ENCODE measurements at places on chromosomes 1 and 21. TPM values are rescaled to one million over a fixed set of nuclear protein-coding genes. Genes with fewer than 3 reads are reported as not detected.

CHRM3 gene
- not detected for total RNA-seq

ILF2 gene
- total RNA-seq, result 366 TPM

LCE1C gene
- total RNA-seq, result not detected

IRF6 gene
- total RNA-seq, result 0.17 TPM

OR6N1 gene
- total RNA-seq, result not detected

UBL4B gene
- not detected for total RNA-seq

RUNX3 gene
- 133 TPM for total RNA-seq

PCBP3 gene
- 8.2 TPM for total RNA-seq

SEC22B gene
- 22.3 TPM for total RNA-seq

ADAM30 gene
- total RNA-seq, result not detected

DNA sequence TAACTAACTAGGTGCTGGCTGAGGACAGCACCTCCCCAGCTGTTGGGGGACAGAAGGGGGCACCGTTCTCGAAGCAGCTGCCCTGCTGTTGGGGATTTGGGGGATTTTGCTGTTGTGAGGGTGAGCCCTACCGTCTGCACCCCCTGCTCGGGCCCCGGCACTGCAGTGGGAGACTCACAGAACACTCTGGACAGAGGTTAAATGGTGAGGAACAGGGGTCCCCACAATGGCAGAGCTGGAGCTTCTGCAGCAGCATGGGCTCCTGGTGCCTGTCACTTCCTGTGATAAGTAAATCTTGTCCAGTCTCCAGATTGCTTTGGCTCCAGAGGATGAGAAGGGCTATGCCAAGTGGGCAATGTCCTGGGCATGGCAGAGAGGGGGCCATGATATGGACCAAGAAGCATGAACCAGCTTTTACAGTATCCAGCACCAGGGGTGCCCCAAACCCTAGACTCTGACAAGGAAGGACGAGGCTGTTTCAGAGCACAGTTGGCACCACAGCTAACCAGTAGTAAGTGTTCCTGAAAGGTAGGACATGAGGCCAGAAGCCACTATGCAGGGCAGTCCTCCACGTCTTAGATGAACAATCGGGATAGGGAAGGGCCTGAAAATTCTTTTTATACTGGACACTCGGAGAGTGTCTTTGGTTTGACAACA is 365.1 kb upstream of the VAMP3 start:
- H3K4me1 ChIP-seq, result no peaks in the 10 kb centered on the region
- H3K27ac ChIP-seq, result no peak overlapping the region
- no peaks in the 10 kb centered on the region for H3K27me3 ChIP-seq

DNA sequence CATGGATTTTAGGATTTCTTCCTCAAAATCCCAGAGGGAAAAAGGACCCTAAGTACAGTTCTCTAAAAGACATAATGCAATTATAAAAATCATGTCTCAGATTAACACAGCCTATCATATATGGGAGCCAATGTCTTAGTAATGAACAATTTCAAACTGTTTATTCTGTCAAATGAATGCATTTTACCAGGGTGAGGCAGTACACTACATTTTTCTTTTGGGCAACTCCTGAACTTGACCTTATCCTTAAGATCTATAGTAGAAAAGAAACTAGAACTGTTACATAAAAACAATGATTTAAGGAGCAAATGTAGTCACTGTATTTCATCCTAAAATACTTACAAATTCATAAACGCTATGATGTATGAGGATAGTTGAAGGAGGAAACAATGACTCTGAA is 226.3 kb upstream of the B3GALT2 start:
- peaks cover 23% of the 10 kb centered on the region for H3K36me3 ChIP-seq
- peaks cover 3% of the 10 kb centered on the region for H3K27me3 ChIP-seq
- peaks cover 61% of the 10 kb centered on the region for H3K4me1 ChIP-seq
- no peak for DNase-seq
- H3K4me3 ChIP-seq, result no peak overlapping the region
- H3K27ac ChIP-seq, result peak overlapping the region; percentile 59

DNA sequence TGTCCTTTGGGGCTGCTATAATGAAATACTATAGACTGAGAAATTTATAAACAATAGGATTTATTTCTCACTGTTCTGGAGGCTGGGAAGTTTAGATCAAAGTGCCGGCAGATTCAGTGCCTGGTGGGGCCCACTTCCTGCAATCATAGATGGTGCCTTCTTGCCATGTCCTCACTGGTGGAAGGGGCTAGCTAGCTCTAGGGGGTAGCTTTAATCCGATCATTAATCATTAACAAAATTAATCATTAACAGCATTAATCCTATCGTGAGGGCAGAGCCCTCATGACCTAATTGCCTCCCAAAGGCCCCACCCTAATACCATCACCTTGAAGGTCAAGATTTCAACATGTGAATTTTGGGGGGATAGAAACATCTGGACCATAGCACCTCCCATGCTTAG is 124.3 kb downstream of the TRABD2B start:
- no peak overlapping the region for H3K4me3 ChIP-seq
- no peaks in the 10 kb centered on the region for H3K4me1 ChIP-seq
- H3K27ac ChIP-seq, result no peak overlapping the region
- H3K27me3 ChIP-seq, result peaks cover 2% of the 10 kb centered on the region

DNA sequence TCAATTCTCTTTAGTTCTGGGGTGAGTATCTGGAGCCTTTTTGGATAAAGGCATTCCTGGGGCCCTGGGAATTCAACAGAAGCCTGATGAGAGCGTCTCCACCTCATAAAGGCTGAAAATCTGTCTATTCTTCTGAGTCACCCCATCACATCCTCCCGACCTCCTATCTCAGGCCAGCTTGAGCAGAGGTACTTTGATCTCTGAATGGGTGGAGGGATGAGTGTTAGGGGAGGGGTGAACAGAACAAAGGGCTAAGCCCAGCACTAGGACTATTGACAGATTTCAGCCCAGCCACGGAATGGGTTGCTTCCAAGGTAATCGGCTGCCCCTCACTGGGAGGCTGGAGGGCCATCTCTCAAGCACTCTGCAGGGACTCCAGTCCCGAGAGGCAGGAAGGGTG is 2.5 kb upstream of the MYBPH start:
- H3K4me3 ChIP-seq, result no peak overlapping the region
- no peak for DNase-seq
- no peaks in the 10 kb centered on the region for H3K4me1 ChIP-seq
- H3K27me3 ChIP-seq, result peaks cover 2% of the 10 kb centered on the region
- no peaks in the 10 kb centered on the region for H3K36me3 ChIP-seq

DNA sequence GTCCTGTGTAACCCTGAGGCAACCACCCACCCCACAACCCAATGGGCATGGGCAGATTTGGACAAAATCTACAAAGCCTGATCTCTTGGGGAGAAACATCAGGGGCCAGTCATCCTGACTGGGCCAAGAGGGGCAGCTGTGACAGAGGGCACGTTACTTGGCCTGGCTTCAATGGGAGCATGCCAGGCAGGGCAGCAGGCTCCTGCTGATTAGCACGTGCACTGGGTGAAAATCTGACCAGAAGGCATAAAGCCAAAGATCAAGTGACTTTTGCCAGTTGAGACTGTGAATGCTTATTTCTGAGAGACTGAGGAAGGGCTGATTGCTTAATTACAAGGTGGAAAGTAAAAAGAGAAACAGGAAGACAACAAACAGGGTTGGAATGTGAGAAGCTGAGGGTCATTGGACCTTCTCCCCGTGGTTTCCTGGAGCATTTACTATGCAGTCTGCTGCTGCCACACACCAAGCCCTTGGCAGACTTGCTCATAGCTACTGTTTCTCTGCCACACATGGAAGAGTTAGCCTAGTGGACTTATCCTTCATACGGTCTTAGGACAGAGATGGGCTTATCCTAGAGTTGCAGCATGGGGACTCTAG is 39.8 kb upstream of the TNR start:
- no peak overlapping the region for H3K4me3 ChIP-seq
- DNase-seq, result no peak
- no peaks in the 10 kb centered on the region for H3K36me3 ChIP-seq

GRCh38 chr1:53111073-53111556 is 31.3 kb downstream of the SLC1A7 start:
- no peak overlapping the region for H3K27ac ChIP-seq
- H3K36me3 ChIP-seq, result no peaks in the 10 kb centered on the region
- no peak for DNase-seq
- peaks cover 4% of the 10 kb centered on the region for H3K27me3 ChIP-seq

- H3K36me3 ChIP-seq, result no peaks in the 10 kb centered on the region
- DNase-seq, result peak; percentile 8
- no peak within 1 kb of the TSS for H3K27ac ChIP-seq
- peak within 1 kb of the TSS; percentile 63 for H3K4me3 ChIP-seq
- peaks cover 27% of the 10 kb centered on the region for H3K27me3 ChIP-seq
Observed at GRCh38 chr1:247415423-247416361, at the start of gene NLRP3. Gene NLRP3, plus strand, starts transcription at chr1:247416173. Its CDS starts 2,628 bp downstream, at chr1:247418801.

DNA sequence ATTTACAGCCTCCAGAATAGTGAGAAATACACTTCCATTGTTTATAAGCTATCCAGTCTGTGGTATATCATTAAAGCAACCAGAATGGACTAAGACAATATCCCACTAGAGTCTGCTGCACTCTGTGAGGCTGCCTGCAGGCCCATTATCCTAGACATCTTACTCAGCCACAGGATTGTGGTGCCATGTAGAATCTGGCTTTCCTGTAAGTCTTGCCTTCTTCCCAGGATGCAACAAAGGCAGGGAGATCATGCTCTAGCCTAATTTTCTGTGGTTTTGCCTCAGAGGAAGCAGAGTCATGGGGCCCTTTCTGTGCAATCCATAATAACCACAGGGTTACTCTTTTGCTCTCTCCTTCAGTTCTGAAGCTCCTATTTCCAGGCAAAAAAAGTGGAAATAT is 299.1 kb upstream of the DEPDC1 start:
- H3K27ac ChIP-seq, result no peak overlapping the region
- no peak overlapping the region for H3K4me3 ChIP-seq
- H3K36me3 ChIP-seq, result no peaks in the 10 kb centered on the region

- DNase-seq, result no peak
- H3K36me3 ChIP-seq, result peaks cover 15% of the 10 kb centered on the region
- H3K27ac ChIP-seq, result peak overlapping the region; percentile 83
- H3K4me1 ChIP-seq, result peaks cover 44% of the 10 kb centered on the region
Observed at GRCh38 chr1:25989440-25990234, 8.2 kb downstream of the PAFAH2 start.

GRCh38 chr1:40847023-40847745 is 15.0 kb downstream of the CITED4 start:
- no peak overlapping the region for H3K27ac ChIP-seq
- H3K4me1 ChIP-seq, result peaks cover 43% of the 10 kb centered on the region

GRCh38 chr21:15514073-15514946 is 215.5 kb upstream of the USP25 start:
- DNase-seq, result peak; percentile 57
- H3K36me3 ChIP-seq, result no peaks in the 10 kb centered on the region
- H3K4me1 ChIP-seq, result peaks cover 21% of the 10 kb centered on the region

GRCh38 chr1:209873067-209873799 is 45.5 kb downstream of the UTP25 start:
- H3K27ac ChIP-seq, result no peak overlapping the region
- H3K4me1 ChIP-seq, result no peaks in the 10 kb centered on the region
- H3K27me3 ChIP-seq, result peaks cover 33% of the 10 kb centered on the region
- no peak overlapping the region for H3K4me3 ChIP-seq

GRCh38 chr21:43203591-43203990 is 34.8 kb downstream of the CRYAA start:
- H3K27ac ChIP-seq, result no peak overlapping the region
- H3K36me3 ChIP-seq, result no peaks in the 10 kb centered on the region
- peaks cover 5% of the 10 kb centered on the region for H3K27me3 ChIP-seq
- no peak overlapping the region for H3K4me3 ChIP-seq
- DNase-seq, result no peak

DNA sequence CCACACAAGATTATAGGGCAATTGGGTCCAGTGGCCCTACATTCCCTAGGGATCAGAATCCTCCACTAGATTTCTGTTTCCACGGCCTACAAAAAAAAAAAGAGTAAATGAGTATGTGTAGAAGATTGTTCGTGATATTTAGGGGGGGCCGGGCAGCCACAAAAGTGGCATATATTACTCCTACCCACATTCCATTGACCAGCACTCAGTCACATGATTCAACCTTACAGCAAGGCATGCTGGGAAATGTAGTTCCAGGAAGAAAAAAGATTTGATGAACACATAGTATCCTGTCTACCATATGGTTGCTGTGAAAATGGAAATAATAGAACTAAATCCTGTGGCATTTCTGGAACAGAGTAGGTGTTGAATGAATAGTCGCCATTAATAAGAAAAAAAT is 43.4 kb upstream of the GJB5 start:
- no peak for DNase-seq
- H3K4me3 ChIP-seq, result no peak overlapping the region
- no peaks in the 10 kb centered on the region for H3K36me3 ChIP-seq
- H3K27ac ChIP-seq, result no peak overlapping the region
- peaks cover 2% of the 10 kb centered on the region for H3K27me3 ChIP-seq

- no peak overlapping the region for H3K4me3 ChIP-seq
- no peaks in the 10 kb centered on the region for H3K4me1 ChIP-seq
- H3K27ac ChIP-seq, result no peak overlapping the region
Observed at GRCh38 chr1:247435030-247435758, 19.2 kb downstream of the NLRP3 start.

DNA sequence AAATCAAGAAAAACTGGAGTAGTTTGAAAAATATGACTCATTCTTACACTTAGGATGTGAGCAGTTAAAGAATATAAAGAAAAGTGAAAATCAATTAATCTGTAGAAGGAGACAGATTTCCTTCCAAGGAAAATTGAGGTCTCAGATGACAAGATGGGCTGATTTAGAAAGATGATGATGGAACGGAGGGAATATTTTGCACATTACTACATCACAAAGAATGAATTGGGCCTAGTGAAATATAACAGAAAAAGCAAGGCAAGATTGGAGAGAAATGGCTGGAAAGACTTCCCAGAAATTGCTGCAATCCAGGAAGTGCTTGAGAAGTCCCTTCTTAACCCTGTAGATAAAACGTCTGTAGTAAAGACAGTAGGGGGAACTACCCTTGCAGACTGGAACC is 169.1 kb upstream of the SYT6 start:
- no peaks in the 10 kb centered on the region for H3K4me1 ChIP-seq
- peaks cover 5% of the 10 kb centered on the region for H3K27me3 ChIP-seq
- no peak overlapping the region for H3K4me3 ChIP-seq
- H3K36me3 ChIP-seq, result no peaks in the 10 kb centered on the region

GRCh38 chr21:37580666-37581065 is 214.1 kb downstream of the DYRK1A start:
- peaks cover 7% of the 10 kb centered on the region for H3K27me3 ChIP-seq
- H3K4me1 ChIP-seq, result no peaks in the 10 kb centered on the region
- no peaks in the 10 kb centered on the region for H3K36me3 ChIP-seq

GRCh38 chr1:204139952-204140351 is 11.9 kb downstream of the ETNK2 start:
- H3K27ac ChIP-seq, result no peak overlapping the region
- H3K36me3 ChIP-seq, result no peaks in the 10 kb centered on the region
- no peaks in the 10 kb centered on the region for H3K4me1 ChIP-seq
- H3K4me3 ChIP-seq, result no peak overlapping the region
- DNase-seq, result no peak
- peaks cover 8% of the 10 kb centered on the region for H3K27me3 ChIP-seq

DNA sequence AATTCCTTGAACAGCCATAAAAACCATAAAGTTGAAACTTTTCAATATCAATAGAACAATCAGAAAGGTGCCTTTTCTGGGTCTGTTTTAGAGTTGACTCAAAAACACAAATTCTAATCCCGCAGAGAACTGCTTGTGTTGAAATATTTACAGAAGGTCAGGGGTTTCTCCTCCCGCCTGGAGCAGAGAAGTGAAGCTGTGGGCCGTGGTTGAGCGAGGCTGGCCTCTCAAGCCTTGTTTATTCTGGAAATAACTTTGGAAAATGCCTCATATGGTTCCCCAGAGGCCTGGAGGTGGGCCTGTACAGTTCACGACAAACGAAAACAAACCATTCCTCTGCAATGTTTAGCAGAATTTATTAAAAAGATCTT is 90.8 kb upstream of the ERRFI1 start:
- no peaks in the 10 kb centered on the region for H3K36me3 ChIP-seq
- H3K4me1 ChIP-seq, result peaks cover 16% of the 10 kb centered on the region
- no peak overlapping the region for H3K4me3 ChIP-seq
- peaks cover 2% of the 10 kb centered on the region for H3K27me3 ChIP-seq
- no peak overlapping the region for H3K27ac ChIP-seq

- no peaks in the 10 kb centered on the region for H3K4me1 ChIP-seq
- no peaks in the 10 kb centered on the region for H3K27me3 ChIP-seq
- no peak for DNase-seq
- no peak overlapping the region for H3K27ac ChIP-seq
- no peaks in the 10 kb centered on the region for H3K36me3 ChIP-seq
Observed at GRCh38 chr1:170808216-170808885, 127.0 kb upstream of the MROH9 start.

Measured in activated T-helper 1 cell treated with anti-CD3 and anti-CD28 coated beads, Interleukin-12 subunit alpha, Interleukin-12 subunit beta, Interleukin-2, Interleukin-4 antibody, amounts not matched to agents 30 ng/mL and 10 ng/mL and 1 ng/mL, durations not matched to agents 14 hours and 24 hours and 36 hours (primary cell).